ENCODE measurements at places on chromosomes 7 and 10. TPM values are rescaled to one million over a fixed set of nuclear protein-coding genes. Genes with fewer than 3 reads are reported as not detected.

MKX gene
- total RNA-seq = not detected

CACNA2D1 gene
- total RNA-seq = 9.0 TPM

- DNase-seq = peak; percentile 51
Observed at GRCh38 chr7:36986948-36987724, 262.8 kb upstream of the AOAH start.

TMEM139 gene
- total RNA-seq = not detected

DNA sequence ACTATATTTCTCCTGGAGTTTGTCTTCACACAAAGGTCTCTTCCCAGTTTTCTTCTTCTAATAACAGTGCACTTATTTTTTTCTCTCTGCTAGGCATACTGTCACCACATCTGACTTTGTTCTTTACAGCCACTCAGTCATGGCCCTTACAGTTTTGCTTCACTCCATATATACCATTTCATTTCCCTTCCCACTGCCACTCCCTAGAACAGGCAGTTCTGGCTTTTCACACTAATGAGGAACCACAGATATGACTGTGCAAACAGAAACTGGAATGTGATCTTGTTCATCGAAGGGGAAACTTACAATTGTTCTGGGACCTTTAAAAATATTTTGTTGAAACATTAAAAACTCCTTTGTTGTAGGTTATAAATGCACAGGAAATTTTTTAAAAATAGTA is 67.3 kb downstream of the EPDR1 start:
- DNase-seq = peak; percentile 17

DRGX gene
- total RNA-seq = not detected

DNA sequence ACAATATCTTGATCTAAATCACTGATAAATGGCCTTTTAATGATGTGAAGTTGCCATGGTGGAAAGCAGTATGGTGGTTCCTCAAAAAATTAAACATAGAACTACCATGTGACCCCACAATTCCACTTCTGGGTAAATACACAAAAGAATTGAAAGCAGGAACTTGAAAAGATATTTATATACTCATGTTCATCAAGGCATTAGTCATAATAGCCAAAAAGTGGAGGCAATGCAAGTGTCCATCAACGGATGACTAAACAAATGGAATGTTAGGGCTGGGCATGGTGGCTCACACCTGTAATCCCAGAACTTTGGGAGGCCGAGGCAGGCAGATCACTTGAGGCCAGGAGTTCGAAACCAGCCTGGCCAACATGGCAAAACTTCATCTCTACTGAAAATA is 2.0 kb upstream of the DNAJC12 start:
- peak; percentile 26 for DNase-seq

NUTM2A gene
- 0.10 TPM for total RNA-seq

TEX36 gene
- not detected for total RNA-seq

C7orf57 gene
- 1.2 TPM for total RNA-seq

STRIP2 gene
- 15.2 TPM for total RNA-seq

UNCX gene
- not detected for total RNA-seq

DNA sequence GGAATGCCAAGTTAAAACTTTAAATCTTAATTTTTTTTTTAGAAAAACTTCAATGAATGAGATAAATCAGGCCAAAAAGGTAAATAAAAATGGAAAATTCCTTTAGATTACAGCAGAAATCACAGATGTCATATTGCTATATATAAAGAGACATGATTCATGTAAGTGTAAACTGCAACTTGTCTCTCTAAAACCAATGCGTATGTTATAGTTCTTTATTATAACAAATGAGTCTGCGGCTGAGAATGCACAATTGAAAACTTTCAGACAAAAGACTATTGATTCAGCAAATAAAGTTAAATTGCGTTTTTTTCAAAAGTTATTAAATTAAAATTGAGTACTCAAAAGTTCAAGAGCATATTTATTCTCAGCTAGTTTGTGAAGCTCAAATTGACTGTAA is 425.3 kb downstream of the PARD3 start:
- DNase-seq = no peak

DNA sequence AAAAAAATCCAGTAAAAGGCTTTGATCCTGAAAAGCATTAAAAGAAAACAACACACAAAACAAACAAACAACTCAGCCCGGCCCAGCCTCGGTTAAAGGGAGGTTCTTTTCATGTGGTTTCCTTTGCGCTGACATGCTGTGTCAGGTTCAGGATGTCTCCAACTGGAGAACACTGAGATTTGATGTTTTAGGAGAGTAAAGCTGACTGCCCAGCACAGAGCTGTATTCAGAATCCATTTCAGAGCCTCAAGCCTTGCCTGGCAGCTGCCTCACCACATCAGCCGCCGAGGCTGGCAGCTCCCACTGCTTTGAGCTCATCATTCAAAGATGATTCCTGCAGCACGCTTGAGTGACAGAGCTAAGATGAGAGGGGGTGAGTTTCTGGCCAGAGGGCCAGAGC is 205.8 kb upstream of the LYZL1 start:
- no peak for DNase-seq

GRCh38 chr10:804787-805619 is 115.5 kb upstream of the DIP2C start:
- no peak for DNase-seq
